ENCODE measurements at places on chromosomes 11 and 22. TPM values are rescaled to one million over a fixed set of nuclear protein-coding genes. Genes with fewer than 3 reads are reported as not detected.

Gene ALDH3B1
- 4.7 TPM for polyA plus RNA-seq

Gene TMEM123
- 165 TPM for polyA plus RNA-seq

Gene HTR3A
- polyA plus RNA-seq, result not detected

Gene CCDC81
- 2.0 TPM for polyA plus RNA-seq

Gene TYMP
- polyA plus RNA-seq, result 8.4 TPM

DNA sequence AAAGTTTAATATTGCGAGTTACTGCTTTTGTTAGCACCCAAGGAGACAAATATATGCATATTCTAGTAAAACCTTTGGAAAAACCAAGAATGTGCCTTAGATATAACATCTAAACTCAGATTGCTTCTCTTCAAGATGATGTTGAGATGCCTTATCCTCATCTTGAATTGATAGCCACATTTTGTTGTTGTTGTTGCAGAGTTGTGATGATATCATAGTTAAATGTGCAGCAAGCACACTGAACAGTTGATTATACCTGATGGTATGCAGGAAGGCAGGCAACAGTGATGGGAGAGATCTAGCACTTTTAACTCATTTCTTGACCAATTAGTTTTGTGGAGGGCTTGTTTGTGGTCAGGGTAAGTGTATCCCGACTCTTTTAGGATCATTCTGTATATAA, 48.0 kb downstream of the KDM2A start:
- DNase-seq, result no peak
- no peak overlapping the region for H3K27ac ChIP-seq
- no peaks in the 10 kb centered on the region for H3K27me3 ChIP-seq

DNA sequence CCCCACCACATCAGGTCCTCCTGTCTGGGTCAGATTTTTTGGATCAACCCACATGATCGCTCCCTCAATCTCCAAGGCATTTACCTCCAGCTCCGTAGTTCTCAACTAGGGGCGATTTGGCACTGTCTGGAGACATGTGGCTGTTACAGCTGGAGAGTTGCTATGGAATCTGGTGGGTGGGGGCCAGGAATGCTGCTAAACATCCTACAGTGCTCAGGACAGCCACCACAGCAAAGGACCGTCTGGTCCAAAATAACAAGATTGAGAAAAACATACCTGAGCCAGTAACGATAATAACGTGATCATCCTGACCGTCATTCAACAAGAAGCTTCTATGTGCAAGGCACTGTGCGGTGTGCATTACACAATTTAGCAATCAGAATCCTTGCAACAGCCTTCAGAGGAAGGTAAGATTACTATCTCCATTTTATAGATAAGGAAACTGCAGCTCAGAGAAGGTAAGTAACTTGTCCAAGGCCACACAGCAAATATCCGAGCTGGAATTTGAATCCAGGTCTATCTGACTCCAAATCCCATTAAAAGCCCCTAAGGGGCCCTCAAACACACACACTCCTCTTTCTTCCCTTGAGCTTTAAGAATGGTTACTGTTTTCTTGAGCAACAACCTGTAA, 14.3 kb upstream of the CRY2 start:
- DNase-seq, result no peak
- peaks cover 3% of the 10 kb centered on the region for H3K4me1 ChIP-seq
- H3K36me3 ChIP-seq, result no peaks in the 10 kb centered on the region
- no peak overlapping the region for H3K4me3 ChIP-seq
- no peaks in the 10 kb centered on the region for H3K27me3 ChIP-seq
- no peak overlapping the region for H3K27ac ChIP-seq

GRCh38 chr11:116420030-116420429, 352.8 kb downstream of the BUD13 start:
- no peaks in the 10 kb centered on the region for H3K4me1 ChIP-seq
- H3K4me3 ChIP-seq, result no peak overlapping the region
- H3K27me3 ChIP-seq, result no peaks in the 10 kb centered on the region
- no peak for DNase-seq

DNA sequence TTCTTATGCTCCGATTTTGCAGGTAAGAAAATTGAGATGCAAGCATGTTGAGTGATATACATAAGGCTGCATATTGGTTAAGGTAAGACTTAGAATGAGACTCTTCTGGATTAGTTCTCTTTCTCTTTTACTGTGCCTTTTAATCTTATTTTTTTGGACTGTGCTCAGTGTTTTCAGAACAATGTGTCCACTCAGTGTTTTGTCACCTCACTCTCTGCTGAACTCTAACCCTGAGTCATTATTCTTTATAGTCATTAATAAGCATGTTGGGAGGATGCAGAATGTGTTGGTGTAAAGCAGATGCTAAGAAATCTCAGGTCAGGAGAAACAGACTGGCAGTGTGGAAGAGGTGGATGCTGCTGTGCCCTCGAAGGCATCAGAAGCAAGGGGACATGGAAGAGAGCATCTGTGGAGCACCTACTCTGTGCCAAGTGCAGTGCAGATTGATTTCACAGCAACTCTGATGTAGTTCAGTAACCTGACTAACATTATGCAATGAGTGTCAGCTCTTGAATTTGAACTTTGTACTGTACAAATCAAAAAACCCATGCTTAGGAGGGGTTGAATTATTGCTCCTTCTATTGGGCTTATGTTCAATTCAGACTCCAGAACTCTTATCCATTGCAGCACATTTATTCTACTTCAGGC, 80.7 kb upstream of the LARGE1 start:
- H3K36me3 ChIP-seq, result no peaks in the 10 kb centered on the region
- no peak overlapping the region for H3K4me3 ChIP-seq
- no peak overlapping the region for H3K27ac ChIP-seq
- no peak for DNase-seq

- no peak overlapping the region for H3K27ac ChIP-seq
- H3K4me3 ChIP-seq, result no peak overlapping the region
- DNase-seq, result no peak
- H3K36me3 ChIP-seq, result no peaks in the 10 kb centered on the region
- H3K27me3 ChIP-seq, result no peaks in the 10 kb centered on the region
These were observed 3.2 kb upstream of the CACNA1I start for GRCh38 chr22:39567135-39567946.

- H3K4me1 ChIP-seq, result peaks cover 44% of the 10 kb centered on the region
These were observed 11.1 kb downstream of the GRK2 start for GRCh38 chr11:67277231-67277961.

DNA sequence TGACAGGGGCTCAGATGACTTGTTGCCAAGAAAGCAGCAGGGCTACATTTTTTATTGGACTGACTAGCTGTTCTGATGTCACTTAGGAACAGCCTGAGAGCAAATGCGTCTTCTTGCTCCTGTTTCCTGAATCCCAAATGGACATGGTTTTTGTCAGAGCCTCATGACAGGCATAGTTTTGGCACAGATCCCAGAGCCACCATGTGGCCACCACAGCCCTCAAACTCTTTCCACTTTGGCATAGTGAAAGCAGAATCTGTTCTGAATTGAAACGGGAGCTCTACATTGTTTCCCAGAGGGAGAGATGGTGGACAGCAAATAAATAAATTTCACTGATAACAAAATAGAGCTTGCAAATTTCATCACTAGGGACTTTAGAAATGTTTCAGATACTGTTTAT, 222.2 kb downstream of the C11orf87 start:
- no peak for DNase-seq
- H3K4me3 ChIP-seq, result no peak overlapping the region
- no peaks in the 10 kb centered on the region for H3K27me3 ChIP-seq
- H3K36me3 ChIP-seq, result no peaks in the 10 kb centered on the region

DNA sequence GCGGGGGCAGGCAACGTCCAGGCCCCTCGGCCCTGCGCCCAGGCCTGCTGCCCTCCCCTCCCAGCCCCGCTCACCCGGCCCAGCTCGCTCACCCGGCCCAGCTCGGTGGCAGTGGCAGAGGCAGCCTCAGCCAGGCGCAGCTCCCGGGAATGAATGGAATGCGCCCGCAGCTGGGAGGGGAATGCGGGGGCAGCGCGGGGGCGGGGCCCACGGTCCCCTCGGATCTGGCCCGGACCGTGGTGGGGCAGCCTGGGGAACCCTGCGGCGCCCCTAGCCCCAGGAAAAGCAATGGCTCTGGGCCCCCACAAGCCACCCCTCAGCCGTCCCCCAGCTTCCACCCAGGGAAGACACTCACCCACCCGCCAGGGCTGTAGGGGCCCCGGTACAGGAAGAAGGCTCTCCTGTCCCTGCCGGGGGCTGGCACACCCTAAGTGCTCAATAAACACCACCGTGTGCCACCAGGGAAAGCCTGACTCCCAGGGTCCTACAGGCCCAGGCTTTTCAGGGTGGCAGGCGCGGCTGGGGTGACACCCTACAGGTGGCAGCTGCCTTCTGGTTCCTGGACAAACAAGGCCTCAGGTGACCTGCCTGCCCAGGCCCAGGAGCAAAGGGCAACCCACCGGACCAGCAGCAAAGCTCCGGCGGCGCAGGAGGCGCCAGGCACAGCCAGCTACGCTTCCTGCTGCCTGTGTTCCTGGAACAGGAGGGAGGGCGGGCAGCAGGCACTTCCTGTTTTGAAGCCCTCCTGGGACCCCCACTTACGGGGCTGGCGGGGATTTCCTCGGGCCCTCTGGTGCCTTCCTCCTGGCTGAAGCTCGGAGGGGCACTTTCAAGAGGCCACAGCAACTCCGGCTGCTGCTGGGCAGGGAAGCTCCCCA, 13.8 kb downstream of the PLXNB2 start:
- DNase-seq, result peak; percentile 68
- H3K27ac ChIP-seq, result peak overlapping the region; percentile 61

GRCh38 chr22:50204571-50204970, 3.8 kb downstream of the SELENOO start:
- no peak overlapping the region for H3K4me3 ChIP-seq
- H3K27me3 ChIP-seq, result no peaks in the 10 kb centered on the region
- no peak for DNase-seq
- H3K27ac ChIP-seq, result no peak overlapping the region
- no peaks in the 10 kb centered on the region for H3K36me3 ChIP-seq

DNA sequence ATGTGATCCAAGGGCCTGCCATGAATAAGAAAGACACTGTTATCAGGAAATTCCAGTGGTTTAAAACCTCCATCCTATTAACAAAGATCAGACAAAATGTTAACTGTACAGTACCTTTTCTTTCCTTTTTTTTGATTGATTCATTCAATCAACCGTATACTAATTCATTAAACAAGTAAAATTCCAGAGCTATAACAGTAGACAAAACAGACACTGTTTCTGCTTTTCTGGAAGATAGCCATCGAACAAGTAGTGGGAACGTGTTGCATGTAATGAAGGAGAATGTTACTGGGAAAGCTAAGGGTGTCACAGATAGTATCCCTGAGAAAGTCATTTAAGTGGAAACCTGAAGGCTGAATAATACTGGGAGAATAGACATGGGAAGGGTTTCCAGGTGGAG, 73.7 kb upstream of the ALKBH3 start:
- no peak for DNase-seq
- H3K27me3 ChIP-seq, result no peaks in the 10 kb centered on the region
- H3K4me1 ChIP-seq, result no peaks in the 10 kb centered on the region
- H3K27ac ChIP-seq, result no peak overlapping the region
- no peaks in the 10 kb centered on the region for H3K36me3 ChIP-seq

GRCh38 chr11:12975195-12975594, 33.9 kb upstream of the RASSF10 start:
- H3K27me3 ChIP-seq, result no peaks in the 10 kb centered on the region
- no peak overlapping the region for H3K27ac ChIP-seq
- H3K36me3 ChIP-seq, result no peaks in the 10 kb centered on the region
- no peak overlapping the region for H3K4me3 ChIP-seq
- no peaks in the 10 kb centered on the region for H3K4me1 ChIP-seq

DNA sequence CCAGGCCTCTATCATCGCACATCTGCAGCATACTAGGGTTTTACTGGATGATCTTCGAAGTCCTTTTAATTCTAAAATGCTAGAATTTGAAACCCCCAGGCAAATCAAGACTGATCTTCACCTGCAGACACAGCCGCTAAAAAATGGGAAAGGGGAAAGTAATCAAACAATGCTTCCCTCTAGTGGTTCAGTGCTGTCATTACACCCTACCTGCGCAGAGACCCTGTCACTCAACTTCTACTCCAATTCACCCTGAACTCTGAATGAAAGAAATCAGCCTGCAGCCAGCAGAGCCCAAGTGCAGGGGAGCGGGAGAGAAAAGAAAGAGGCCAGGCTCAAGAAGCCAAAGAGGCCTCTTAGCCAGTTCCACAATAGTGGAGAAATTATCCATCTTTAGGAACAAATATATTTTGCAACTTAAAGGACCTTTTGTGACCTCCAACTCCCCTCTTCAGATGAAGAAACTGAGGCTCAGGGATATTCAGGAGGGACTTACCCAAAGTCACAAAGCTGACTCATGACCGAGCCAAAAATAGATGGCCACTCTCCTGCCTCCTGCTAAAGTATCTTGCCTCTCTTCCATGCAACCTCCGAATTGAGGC, 33.0 kb downstream of the SERGEF start:
- DNase-seq, result peak; percentile 25
- no peaks in the 10 kb centered on the region for H3K36me3 ChIP-seq
- H3K4me3 ChIP-seq, result no peak overlapping the region
- H3K27ac ChIP-seq, result no peak overlapping the region

DNA sequence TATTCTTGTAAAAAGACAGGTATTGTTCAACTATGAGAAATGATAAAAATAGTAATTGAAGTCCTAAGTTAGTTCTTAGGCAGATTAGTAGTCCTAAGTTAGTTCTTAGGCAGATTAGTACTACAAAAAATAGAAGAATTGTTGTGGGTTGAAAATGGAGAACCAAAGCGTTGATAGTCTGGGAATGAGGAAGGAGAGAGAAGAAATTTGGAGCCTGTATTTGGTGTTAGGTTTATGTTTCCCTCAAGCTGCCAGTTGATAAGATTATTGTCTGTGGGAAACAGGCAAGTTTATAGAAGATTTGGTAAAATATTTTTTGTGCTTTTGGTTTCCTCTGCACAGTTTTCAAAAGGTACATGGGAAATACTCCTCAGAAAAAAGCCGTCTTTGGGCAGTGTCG, 3.6 kb downstream of the BCO2 start:
- no peak overlapping the region for H3K4me3 ChIP-seq
- DNase-seq, result no peak
- H3K4me1 ChIP-seq, result peaks cover 2% of the 10 kb centered on the region
- H3K36me3 ChIP-seq, result no peaks in the 10 kb centered on the region
- H3K27ac ChIP-seq, result no peak overlapping the region

- H3K27me3 ChIP-seq, result no peaks in the 10 kb centered on the region
- H3K27ac ChIP-seq, result no peak overlapping the region
- DNase-seq, result no peak
- peak overlapping the region; percentile 21 for H3K4me3 ChIP-seq
These were observed 92.3 kb upstream of the ANO1 start for GRCh38 chr11:69985641-69986439.
